CD4-positive, CD25-positive, alpha-beta regulatory T cell (primary cell): ENCODE measurements at places on chromosomes 2 and 18.
A peak's percentile ranks its signal among the peaks of the same experiment; 100 is the strongest.

DNA sequence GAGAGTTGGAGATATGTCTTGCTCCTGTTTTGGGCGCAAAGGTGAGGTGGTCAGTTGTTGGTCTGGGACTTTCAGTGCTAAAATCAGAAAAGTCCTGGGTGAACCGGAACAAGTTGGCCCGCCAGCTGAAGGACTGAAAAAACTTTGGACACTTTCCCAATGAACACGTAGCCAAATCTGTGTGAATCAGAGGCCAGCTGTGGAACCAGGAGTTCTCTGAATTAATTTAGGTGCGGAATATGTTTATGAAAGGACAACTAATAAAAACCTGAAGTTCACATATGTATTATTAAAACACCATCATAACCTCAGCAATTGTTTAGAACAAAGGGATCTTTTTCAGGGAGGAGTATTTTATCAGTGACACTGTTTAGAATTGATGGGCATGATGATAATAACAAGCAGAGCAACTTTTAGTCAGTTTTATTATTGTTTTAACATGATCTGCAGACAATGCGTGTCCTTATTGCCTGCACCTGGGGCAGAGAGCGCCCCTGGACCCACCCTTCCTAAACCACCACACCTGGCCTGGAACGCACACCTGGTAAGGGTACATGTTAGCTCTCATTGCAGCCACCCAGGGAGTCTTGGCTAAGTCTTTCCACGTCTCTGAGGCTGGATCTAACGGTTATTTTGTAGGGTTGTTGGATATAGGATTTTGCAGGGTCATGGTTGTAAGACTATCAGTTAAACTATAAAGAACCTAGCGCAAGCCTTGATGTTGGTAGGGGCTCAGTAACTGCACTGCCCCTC, 9.9 kb upstream of the ODC1 start:
- DNase-seq: no peak

- no peak for DNase-seq
Measured at GRCh38 chr2:2000724-2001061, 256.4 kb upstream of the PXDN start.

DNA sequence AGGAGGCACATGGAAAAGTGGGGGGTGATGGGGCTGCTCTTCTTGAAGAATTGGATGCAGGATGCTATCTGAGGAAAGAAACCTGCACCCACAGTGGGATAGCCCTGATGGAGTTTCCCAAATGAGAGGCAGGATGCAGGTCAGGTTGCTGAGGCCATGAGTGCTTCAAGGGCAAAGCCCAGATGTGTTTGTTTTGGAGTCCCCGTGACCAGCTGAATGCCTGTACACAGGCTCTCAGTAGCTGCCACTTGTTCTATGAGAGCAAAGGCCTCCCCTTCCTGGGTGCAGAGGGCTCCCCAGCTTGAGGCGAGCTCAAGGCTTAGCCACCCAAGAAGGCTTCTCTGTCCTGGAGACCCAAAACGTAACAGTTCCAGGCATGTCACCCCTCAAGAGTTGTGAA, 192.7 kb downstream of the SEPTIN10 start:
- DNase-seq: no peak

DNA sequence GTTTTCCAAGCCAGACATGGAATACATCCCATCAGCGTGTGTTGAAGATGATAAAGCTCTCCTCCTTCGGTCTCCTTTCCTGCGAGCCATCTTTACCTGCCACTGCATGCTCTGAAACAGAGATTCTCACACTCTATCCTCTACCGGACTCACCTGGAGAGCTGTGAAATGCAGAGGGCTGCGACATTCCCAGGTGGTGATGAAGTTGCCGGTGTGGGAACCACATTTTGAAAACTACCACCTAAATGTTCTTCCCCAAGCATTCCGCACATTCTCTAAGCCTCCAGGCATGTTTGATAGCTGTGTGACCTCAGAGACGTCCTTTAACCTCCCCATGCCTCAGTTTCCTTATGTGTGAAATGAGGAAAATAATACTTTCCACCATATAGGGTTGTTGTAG, 226.2 kb upstream of the RAB6C start:
- DNase-seq: no peak

DNA sequence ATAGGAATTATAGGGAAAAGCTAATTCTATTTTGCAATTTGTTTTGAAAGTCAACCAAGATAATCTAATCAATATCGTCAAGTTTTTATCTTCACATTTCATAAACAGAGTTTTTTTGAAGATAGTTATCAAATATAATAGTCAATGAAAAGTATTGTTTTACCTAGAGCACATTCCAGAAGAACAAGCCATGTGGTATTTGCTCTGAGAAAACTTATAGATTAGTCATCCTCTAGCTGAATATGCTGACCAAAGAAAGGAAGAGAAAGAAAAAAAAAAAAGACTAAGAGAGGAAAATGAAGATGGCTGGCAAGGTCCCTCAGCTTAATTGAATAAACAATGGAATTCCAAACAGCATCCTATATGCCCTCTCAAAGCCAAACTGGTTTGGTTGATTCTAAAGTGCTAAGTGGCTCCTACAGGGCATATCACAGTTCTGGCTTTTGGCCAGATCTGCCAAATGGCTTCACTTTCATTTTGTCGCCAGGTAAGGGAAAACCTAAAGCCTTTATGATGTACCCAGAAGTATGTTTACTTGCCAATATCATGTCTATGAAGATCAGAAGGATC, 132.6 kb downstream of the VWC2L start:
- no peak for DNase-seq

GRCh38 chr2:11387100-11387390, 42.6 kb upstream of the ROCK2 start:
- no peak for DNase-seq

- no peak for DNase-seq
Measured at GRCh38 chr2:44543773-44544725, 182.3 kb downstream of the CAMKMT start.

- no peak for DNase-seq
Measured at GRCh38 chr18:27695503-27695902, 481.4 kb downstream of the CDH2 start.

DNA sequence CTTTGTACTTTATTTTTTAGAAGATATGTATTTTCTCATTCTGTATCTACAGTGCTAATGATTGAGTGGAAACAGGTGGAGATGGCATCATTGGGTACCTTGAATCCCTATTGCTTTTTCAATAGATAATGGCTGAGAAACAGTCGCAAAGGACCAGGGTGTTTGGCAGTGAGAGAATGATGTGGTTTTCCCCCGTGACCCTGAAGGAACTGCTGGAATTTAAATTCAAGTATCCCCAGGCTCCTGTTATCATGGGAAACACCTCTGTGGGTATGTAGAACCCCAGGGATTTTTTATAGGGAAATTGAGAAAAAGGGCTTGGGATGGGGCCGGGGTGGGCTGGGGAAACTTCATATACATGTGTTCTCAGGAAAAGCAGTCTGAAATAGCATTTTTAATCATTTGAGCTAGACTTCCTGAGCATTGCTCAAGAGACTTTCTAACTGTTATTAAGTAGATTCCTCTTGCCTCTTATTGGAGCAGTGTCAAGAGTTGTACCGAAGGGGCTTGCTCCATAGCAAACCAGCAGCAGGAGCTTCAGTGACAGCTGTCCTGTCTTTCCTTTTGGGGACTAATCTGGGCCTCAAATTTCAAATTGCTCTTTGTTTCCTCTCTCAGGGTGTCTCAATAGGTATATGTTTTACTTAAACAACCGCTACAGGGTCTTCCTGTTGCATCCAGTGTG, 18.9 kb downstream of the AOX1 start:
- DNase-seq: no peak

- DNase-seq: no peak
Measured at GRCh38 chr18:52175406-52175805, 164.6 kb upstream of the DCC start.

DNA sequence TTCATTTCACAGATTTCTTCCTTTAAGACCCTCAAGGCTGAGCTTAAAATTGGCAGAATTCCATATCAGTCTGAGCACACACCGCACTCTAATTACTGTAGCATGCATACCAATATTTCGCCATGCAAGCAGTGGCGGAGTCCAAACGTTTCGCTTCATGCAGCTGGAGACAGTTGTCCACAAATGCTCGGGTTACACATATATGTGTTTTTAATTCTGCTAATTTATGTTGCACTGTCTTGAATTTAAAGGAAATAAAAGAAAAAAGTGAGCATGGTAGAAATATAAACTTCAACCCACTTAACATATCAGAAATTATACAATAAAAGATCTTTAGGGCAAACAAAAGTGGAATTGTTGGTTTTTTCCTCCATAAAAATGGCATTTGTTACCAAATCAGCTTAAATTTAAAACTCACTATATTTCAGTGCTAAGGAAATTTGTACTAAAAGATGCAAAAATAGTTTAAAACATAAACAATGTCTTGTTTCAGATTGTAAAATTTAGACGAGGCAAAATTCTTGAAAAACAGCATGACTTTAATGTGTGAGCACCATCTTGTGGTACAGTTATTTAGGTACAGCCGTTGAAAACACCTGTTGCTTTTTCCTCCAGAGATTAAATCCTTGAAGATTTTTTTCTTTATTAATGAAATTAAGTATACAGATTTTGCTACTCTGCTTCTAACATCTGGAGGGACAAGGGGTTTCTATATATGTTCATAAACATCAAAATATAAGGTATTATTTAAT, 24.1 kb upstream of the KANSL1L start:
- DNase-seq: peak; percentile 63

GRCh38 chr2:200877443-200877842, 11.4 kb downstream of the PPIL3 start:
- no peak for DNase-seq
